ENCODE measurements at places on chromosomes 7 and 10.
A peak's percentile ranks its signal among the peaks of the same experiment; 100 is the strongest.

- no peak for DNase-seq
These were observed 147.1 kb downstream of the TRIL start for GRCh38 chr7:28811008-28811407.

GRCh38 chr7:33449847-33450246, 320.5 kb downstream of the BBS9 start:
- DNase-seq, result no peak

DNA sequence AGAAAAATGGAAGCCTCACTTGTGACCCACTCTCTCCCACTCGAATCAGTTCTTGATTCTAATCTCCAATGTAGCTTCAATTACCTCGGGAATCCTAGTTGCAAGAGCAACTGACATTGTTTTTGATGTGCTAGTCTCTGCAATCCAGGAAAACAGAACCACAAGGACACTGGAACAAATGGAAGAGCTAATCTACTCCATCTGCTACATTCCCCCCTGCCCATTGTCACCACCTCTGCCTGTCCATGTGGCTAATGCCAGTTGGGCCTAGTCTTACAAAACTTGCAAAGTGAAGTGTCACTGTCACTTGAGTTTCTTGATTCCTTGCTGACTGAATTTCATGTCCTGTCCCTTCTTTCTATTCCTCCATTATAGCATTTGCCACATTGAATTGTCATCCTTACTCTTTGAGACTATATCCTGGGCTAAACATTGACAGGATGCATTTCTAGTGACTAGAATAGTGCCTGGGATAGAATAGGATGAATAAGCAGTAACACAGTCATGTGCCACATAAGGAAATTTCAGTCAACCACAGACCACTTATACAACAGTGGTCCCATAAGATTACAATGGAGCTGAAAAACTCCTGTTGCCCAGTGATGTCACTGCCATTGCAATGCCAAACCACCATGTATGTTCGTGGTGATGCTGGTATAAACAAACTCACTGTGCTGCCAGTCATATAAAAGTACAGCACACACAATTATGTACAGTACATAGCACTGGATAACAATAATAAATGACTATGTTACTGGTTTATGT, 13.5 kb downstream of the GCC1 start:
- DNase-seq, result no peak

DNA sequence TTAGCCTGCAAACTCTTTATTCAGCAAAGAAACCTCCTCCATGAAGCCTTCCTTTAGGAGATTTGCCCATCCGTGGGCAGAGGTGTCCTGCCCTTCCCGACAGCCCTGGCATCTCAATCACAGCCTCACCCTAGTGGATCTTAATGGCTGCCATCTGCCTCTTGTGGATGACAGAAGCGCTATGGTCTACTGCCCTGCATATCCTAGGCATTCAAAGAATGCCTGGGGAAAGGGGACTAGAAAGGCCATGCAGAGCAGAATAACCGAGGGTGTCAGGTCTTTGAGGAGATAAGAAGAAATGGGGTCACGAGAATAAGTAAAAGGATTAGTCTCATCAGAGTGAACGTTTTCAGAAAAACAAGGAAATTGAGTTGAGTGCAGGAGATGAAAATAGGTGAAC, 57.7 kb upstream of the SPOCK2 start:
- DNase-seq, result no peak

DNA sequence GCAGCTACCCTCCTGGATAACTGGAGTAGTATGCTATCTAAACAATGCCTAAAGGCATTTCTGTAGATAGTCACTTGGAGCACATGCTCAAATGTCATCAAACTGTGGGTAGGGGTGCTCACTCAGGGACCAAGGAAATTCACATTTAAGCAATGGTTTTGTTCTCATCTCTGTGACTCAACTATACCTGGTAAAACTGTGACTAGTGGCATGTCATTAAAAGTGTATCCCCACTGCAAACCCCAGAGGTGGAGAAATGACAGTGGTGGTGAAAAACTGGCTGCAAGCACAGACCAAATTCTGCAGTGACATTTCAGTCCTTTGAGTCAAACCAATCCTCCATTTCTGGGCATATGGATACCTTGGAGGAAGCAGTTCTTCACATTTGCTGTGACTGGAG, 134.2 kb upstream of the EFCAB10 start:
- no peak for DNase-seq

DNA sequence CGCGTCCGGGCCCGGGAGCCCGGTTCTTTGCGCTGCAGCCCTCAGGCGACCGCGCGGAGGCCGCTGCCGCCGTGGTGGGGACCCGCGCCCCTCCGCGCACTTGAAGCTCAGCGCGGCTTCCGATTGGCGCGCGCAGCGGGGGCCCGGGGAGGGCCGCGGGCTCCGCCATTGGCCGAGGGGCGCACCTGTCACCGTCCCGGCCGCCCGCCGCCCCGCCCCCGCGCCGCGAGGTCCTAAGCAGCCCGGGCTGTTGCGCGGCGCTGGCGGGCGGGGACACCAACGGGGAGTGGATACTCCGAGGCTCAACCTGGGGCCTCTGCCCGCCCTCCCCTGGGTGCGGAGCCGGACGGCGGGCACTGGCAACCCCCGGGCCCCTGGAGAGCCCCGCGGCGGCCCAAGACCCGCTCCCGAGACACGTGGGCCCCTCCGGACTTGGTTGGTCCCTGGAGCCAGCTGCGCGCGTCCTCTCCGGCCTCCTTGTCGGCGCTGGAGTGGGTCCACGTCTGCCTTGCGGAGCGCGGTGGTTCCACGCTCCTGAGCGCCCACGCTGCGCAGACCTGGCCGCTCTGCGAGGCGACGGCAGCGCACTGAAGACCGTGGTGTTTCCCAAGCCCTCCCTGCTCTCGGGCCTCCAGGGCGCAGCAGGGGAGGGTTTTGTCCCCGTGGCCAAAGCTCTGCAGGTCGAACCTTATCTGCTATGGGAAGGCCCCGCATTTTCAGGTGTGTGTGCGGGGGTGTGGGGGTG, at the start of gene MNX1:
TSS of gene MNX1 (minus strand) at position 76 of the 745 bp plus-strand sequence. CDS start 313 bp downstream, outside the sequence.
- DNase-seq, result peak; percentile 94

DNA sequence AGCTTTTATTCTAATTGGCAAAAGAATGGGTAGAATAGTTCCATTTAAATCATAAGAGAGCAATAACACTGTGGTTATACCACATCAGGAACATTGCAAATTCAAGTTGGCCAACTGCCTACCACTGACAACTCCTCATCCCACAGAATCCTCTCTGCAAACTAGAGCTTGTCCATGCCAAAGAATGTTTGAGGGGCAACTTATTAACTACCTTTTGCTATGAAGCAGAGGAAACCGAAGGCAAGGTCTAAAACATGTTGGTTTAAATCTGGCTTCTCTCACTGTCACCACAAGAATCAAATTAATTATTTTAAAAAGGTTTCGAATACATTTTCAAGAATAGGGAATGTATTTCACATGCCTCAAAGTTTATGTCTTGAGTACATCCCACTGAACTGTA, 36.0 kb downstream of the RHOBTB1 start:
- DNase-seq, result no peak

DNA sequence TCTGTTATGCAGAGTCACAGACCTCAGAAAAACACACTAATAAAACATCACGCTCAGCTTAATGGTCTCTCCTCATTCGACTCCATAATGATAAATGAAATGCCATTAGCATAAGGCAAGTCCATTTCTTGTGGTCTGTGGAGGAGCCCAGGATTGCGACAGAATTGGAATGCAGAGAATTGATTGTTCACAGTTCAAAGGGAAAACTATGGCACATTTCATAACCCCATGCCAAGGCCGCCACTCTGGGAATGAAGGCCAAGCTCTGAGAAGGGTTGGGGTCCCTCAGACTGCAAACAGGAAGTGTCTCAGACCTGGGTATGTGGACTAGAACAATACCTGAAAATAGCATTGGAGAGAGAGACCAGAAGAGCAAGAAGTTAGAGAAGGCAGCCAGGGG, 398.9 kb downstream of the ADRA2A start:
- DNase-seq, result no peak

DNA sequence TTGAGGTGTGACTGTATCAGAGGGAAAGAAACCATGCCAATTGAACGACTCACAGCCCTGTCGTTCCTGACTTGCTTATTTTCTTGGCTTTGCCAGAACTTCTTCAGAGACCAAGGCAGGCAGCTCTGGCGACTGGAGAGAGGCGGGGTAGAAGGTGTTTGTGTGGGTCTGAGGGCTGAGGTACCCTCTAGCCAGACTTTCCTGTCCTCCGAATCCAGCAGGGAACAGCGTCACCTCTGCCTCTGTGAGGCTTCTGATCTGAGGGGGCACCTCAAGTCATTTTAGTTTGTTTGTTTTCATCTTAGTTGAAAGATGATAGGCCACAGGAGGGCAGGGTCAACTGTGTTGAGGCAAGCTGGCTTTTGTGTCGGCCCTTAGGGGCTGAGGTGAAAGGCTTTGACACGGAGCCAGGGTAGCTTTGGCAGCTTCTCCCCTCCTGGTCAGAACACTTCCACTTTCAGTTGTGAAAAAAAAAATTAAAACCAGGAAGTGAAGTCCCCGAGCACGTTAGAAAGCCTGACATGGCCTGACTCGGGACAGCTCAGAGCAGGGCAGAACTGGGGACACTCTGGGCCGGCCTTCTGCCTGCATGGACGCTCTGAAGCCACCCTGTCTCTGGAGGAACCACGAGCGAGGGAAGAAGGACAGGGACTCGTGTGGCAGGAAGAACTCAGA, 1.9 kb downstream of the ACSL5 start:
- no peak for DNase-seq

DNA sequence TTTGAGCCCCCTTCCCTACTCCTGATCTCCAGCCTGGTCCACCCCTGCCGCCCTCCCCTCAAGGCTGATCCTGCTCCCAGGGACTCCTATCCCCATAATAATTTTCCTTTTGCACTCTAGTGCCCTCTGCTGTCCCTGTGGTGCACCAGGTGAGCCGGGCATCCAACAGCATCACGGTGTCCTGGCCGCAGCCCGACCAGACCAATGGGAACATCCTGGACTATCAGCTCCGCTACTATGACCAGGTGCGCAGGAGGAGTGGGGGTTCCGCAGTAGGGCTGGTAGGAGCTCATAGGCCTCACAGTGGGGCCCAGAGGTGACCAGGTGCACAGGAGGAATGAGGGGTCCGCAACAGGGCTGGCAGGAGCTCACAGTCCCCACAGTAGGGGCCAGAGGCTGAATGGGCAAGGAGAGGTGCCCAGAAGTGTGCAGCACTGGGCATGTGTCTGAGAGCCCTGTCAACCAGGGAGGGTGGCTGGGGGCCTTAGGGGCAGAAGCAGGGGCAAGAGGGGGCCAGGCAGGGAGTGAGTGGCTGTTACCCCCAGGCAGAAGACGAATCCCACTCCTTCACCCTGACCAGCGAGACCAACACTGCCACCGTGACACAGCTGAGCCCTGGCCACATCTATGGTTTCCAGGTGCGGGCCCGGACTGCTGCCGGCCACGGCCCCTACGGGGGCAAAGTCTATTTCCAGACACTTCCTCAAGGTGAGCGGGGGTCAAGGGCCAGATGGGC, 11.7 kb downstream of the EPHB6 start:
- DNase-seq, result peak; percentile 19

- DNase-seq, result no peak
These were observed 250.1 kb upstream of the MBL2 start for GRCh38 chr10:53022611-53023088.

DNA sequence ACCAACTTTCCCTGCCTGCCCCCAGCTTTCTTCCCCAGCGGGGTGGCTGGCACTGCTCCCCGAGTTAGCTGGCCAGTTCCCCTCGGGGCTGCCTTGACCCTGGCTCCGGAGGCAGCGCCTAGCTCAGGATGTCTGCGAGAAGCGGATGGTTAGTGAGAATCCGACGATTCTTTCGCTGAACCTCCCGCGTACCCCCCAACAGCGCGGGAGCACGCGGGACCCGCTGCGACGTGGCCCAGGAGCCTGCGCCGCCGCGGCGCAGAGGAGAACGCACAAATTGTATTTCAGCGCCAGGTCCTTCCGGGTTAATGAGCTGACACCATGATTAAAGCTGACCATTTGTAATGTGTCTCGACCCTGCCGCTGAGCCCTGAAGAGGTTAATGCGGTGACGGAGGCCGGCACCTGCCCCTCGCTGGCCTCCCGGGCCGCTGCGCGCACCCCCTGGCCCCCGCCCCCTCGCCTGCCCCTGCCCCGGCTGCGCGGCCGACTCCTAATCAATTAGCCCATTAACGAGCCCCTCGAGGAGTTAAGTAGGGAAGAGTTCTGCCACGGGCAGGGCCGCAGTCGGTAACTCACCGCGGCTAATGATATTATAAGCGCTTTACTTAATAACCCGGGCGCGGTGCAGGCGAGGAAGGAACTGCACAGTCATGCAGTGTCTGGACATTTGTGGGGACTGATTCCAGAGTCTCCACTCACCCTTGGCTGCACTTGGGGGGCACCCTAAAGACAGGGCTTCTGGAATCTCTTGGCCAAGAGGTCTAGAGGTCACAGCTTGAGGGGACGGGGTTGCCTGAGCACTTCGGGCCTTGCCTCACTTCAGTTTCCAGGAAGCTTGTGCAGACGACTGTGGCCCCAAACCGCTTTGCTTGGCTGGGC, 1.7 kb upstream of the HMX2 start:
- no peak for DNase-seq

- DNase-seq, result no peak
These were observed 252.6 kb upstream of the SMIM30 start for GRCh38 chr7:113370910-113371309.

- no peak for DNase-seq
These were observed 63.3 kb upstream of the GHITM start for GRCh38 chr10:84076047-84076388.

- DNase-seq, result peak; percentile 80
These were observed at the start of gene CCDC136 for GRCh38 chr7:128791121-128791971. Gene CCDC136 (plus strand): TSS chr7:128791968. CDS start chr7:128792412, 444 bp downstream.

DNA sequence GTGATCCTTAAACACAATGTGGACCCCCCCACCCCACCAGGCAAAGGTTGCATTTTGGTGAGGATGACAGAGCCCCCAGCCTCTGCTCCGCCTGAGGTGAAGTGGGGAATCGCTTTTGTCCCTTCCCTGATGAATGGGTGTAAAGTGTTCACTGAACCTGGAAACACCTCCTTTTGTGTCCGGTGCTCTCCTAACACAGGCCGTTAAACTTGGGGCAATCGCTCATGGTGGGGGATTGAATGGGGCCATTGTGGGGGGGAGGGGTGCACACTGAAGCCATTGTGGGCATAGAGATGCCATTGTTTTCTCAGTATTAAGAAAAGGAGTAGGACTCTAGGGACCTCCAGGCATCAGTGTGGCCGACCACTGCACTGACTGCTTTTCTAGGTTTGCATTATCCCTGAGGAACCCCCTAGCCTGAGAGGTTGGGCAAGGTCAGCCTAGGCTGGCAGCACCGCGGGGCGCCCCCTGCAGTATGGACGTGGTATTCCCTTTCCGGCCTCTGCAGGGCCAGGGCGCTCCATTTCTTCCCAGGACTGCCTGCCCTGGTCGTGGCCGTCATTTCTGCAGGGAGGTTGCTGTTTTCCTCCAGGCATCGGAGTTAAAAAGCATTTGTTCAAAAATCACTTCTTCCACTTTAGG, 158.3 kb downstream of the TCF7L2 start:
- DNase-seq, result peak; percentile 74

GRCh38 chr10:69817078-69817581, 15.4 kb downstream of the COL13A1 start:
- DNase-seq, result no peak

GRCh38 chr10:85193796-85194195, 865.4 kb downstream of the CCSER2 start:
- no peak for DNase-seq

- no peak for DNase-seq
These were observed 26.1 kb downstream of the NOM1 start for GRCh38 chr7:156975620-156976019.

- DNase-seq, result no peak
These were observed 211.7 kb upstream of the HABP2 start for GRCh38 chr10:113341138-113341537.

Measured in NCI-H146 (cell line).